Foreskin keratinocyte (primary cell): ENCODE measurements at places on chromosomes 3 and 15.
A peak's percentile ranks its signal among the peaks of the same experiment; 100 is the strongest.

- DNase-seq: peak; percentile 45
These were observed 4.8 kb downstream of the GPR15 start for GRCh38 chr3:98536456-98537017.

- DNase-seq: peak; percentile 82
These were observed 88.9 kb upstream of the CCNL1 start for GRCh38 chr3:157248590-157249422.

DNA sequence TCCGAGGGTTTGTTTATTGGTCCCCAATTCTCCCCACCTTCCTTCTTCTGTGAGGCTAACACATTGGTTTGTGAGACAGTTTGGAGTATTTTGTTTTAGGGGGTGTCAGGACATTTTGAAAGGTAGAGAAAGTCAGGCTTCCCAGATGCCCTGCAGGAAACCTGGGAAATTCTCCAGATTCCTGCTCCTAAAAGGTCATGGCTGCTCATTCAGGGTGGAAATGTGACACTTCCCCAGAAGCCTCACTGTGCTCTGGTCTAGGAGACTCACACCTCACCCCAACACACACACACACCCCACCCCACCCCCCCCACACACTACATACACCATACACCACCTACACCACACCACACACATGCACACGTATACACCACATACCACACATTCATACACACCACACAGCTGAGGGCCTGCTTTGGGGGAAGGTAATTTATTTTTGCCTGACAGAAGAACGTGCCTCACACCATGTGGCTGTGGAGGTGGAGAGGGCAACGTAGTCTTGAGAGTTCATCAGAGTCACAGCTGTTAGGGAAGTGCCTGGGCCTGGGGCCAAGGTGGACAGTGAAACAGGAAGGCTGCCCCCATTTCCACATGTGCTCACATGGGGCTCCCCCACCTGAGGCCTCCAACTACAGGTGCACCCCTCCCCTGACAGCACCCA lies 40.4 kb upstream of the LIMD1 start:
- DNase-seq: no peak

- no peak for DNase-seq
These were observed 605.1 kb downstream of the ROBO1 start for GRCh38 chr3:79162653-79163052.

- DNase-seq: no peak
These were observed 6.5 kb upstream of the UTS2B start for GRCh38 chr3:191336833-191337232.

DNA sequence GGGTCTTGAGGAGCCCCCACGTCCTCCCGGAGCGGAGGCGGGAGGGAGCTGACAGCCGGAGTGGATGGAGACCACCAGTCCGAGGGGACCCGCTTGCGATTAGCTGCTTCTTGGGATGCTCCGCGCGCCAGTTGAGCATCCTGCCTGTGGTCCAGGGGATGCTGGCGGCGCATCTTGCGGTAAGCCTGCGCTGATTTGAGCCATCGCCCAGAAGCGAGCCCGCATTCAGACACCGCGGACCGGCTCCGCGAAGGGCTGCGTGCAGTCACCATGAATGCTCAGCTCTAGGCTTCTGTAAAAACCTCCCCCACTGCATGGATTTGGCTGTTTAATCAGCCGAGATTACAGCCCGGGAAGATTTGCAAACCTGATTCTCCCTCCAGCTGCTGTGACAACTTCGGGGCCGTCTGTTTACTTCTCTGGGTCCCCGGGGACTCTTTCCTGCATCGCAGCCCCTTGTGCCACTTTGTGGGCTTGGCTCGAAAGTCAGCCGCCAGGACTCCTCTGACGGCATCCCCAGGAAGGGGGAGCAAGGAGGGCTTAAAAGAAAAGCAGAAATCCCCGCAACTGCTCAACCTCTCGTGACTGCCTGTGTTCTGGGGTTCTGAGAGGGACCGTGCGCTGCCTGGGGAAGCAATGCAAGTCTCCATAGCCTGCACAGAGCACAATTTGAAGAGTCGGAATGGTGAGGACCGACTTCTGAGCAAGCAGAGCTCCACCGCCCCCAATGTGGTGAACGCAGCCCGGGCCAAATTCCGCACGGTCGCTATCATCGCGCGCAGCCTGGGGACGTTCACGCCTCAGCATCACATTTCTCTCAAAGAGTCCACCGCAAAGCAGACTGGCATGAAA lies 171.1 kb downstream of the KCNAB1 start:
- no peak for DNase-seq

GRCh38 chr15:44219073-44219472 lies 24.0 kb upstream of the FRMD5 start:
- DNase-seq: no peak

- DNase-seq: no peak
These were observed 101.5 kb downstream of the MYRIP start for GRCh38 chr3:39910826-39911464.

DNA sequence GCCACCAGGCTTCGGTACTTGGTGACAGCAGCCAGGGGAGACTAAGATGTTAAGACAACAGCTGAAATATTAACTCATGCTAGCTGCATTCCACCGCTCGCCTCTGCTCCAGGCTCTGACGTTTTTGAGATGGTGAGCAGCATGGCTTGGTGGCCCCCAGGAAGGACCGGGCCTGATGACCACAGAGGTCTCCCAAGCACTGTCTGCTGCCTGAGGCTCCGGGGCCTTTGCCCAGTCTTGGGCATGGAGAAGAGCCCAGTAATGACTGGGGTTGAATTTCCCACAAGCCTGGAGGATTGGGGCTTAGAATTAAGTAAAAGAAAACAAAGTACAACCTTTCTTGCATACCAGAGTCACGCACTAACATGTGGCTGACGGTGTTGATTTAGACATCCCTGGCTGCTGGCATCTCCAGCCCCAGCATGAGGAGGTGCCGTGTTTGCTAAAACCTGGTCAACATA lies 243.6 kb upstream of the LYSMD4 start:
- DNase-seq: peak; percentile 88

GRCh38 chr3:107800710-107801109 lies 277.9 kb downstream of the BBX start:
- DNase-seq: no peak

DNA sequence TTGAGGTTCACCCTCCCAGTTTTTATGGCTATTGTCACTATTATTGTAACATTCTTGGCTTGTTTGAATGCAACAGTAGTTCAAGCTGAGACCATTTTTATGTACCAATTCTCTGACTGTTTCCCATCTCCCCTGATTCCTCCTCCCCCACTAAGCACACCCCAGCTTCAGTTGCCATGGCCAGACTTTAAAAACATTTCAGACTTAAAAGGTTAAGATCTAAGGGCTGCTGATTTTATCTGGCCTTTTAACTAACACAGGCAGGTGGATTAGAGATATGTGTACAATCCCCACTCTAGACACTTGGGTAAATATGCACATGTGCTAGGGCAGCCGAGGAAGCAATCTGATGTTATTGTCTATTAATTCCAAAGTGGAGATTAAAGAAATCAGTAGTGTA lies 386.3 kb upstream of the NR2F2 start:
- DNase-seq: no peak

GRCh38 chr15:75167588-75168350 lies 33.9 kb upstream of the C15orf39 start:
- DNase-seq: peak; percentile 78

GRCh38 chr15:67835297-67836133 lies 4.3 kb downstream of the RNU6-1 start:
- DNase-seq: no peak

- DNase-seq: no peak
These were observed 340.8 kb upstream of the CTDSPL start for GRCh38 chr3:37520907-37521341.

DNA sequence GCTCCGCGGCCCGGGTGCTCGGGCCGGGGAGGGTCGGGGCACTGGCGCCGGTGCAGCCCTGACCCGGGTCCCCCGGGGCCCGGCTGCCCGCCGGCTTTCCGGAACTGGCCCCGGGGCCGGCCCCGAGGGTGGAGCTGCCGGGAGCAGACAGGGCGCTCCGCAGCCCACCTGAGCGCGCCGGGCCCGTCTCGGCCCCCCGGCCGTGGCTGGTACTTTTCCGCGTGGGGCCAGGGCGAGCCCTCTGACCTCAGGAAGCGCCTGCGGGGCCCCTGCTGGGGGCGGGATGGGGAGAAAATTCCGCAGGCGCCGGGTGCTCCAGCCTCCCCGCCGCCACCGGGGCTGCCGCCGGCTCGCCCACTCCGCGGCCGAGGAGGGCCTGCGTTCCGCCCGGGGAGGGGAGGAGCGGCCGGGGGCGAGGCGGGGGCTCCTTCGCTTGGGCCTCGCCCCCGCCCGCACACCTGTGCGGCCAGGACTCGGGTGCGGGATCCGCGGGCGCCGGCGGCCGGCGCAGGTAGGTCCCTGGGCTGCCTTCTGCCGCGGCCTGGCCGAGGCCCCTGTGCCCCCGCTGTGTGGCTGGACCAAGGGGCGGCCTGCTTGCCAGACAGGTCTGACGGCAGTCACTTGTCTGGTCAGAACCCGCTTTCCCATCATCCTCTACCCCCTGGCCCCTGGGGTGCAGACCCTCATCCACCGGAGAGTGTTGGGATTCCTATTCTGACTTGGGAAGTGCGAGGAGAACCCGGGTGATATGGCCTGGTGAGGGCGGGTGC lies 3.5 kb downstream of the FURIN start:
- DNase-seq: no peak

- no peak for DNase-seq
These were observed 7.4 kb downstream of the SLC35A5 start for GRCh38 chr3:112569265-112569664.

- DNase-seq: no peak
These were observed 4.4 kb downstream of the CHCHD4 start for GRCh38 chr3:14120111-14120920.

DNA sequence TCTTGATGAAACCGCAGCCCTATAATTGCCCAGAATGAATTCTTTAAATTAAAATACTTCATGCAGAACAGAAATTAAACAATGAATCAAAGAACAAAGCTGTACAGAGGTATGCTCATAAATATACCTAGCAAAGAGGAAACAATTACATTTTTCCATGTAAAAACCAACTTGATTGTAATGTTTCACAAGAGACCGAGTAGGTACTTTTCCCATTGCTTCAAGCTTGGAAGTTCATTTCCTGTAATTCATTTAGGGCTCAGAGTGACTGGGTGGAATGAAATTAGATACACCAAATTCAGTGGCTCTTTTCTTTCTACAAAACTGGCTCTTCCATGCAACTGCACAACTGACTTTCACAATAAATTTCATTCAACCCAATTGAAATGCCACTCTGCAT lies 51.4 kb downstream of the FHIT start:
- DNase-seq: no peak

DNA sequence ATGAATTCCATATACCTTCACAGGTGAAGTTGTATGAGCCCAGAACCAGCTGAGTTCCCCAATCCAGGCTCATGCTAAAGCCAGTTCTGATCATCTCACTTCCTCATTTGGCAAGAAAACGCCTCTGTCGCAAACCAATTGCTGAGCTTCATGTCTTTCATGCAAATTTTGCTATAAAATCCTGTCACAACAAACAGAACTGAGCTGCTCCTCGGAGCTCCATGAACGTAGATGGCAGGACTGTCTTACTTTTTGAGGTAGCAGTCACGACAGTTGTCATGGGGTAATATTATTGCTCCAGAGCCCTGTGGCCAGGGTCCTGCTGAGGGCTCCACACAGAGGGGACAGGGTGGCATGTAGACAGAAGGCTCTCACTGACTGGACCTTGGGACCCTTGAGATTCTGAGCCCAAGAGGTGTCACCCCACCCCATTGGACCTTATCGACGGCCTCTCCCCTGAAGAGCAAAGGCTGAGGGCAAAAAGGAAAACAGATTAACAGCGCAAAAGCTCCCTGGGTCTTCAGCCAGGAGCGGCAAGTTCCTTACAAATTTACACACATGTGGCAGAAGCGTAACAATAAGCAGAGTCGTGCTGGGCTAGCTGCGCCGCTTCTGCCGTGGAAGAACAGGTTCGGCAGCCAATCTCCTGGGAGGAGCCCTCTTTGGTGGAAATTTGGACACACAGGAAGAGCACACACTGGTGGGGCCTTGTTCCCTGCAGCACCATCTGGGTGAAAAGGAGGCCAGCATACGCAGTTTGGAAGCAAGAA lies 249.2 kb downstream of the OPA1 start:
- DNase-seq: no peak

DNA sequence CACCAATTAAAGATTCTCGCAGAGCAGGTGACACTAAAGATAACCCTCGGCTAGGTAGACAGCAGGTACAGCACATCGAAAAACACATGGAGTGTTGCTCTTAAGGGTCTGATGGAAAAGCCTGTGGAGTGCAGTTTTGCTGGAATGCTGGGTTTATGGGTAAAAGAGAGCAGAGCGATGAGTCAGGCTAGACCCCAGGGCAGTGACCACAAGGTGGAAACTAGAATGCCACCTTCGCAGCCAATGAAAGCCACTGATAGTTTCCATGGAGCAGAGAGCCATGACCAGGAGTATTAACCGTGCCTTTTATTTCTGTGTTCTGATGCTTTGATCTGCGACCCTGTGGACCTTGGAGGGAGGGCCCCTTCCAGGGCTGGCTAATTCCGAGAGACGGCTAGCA lies 149.8 kb downstream of the GABRB3 start:
- DNase-seq: no peak

DNA sequence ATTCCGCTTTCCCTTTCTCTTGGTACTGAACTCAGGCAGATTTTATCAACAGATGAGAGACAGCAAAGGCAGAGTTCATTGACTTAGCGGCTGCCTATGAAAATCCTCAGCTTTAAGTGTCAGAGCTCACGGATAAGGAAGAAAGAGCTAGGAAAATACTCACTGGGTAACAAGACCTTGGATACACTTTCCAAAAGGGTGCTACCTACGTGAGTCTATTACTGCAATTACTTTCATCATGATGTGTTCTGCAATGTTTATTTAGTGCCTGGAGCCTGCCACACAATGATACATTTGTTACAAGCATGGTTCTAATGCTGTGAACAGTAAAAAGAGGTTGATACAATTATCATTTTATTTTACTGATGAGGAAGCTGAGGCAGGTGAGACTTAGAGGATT lies 177.5 kb downstream of the GRM7 start:
- no peak for DNase-seq

DNA sequence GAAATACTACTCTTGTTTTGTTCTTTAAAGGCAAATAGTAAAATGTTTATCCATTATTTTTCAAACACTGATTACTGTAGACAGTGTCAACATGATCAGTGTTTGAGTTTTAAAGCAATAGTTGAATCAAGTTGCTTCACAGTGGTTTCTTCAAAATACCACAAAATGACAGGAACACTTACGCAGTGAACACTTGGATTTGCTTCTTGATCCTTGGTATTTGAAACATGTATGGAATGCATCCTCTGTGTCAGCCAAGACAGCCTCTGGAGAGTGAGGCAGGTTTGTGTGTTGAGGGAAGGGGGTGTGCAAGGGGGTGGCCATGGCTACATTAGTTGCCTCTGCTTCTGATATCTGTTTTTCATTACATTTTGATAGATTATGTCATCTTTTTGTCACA lies 413.0 kb downstream of the RBMS3 start:
- peak; percentile 89 for DNase-seq

GRCh38 chr3:53150247-53151085 lies 10.5 kb upstream of the PRKCD start:
- no peak for DNase-seq

- DNase-seq: no peak
These were observed 110.8 kb upstream of the MME start for GRCh38 chr3:154969366-154969765.

- peak; percentile 35 for DNase-seq
These were observed 2.3 kb upstream of the VPS18 start for GRCh38 chr15:40891810-40892446.
